Frontal cortex (tissue), 4 donors: ENCODE measurements at places on chromosomes 12 and 14. TPM values are rescaled to one million over a fixed set of nuclear protein-coding genes. Genes with fewer than 3 reads are reported as not detected.
A peak's percentile ranks its signal among the peaks of the same experiment; 100 is the strongest.

DNA sequence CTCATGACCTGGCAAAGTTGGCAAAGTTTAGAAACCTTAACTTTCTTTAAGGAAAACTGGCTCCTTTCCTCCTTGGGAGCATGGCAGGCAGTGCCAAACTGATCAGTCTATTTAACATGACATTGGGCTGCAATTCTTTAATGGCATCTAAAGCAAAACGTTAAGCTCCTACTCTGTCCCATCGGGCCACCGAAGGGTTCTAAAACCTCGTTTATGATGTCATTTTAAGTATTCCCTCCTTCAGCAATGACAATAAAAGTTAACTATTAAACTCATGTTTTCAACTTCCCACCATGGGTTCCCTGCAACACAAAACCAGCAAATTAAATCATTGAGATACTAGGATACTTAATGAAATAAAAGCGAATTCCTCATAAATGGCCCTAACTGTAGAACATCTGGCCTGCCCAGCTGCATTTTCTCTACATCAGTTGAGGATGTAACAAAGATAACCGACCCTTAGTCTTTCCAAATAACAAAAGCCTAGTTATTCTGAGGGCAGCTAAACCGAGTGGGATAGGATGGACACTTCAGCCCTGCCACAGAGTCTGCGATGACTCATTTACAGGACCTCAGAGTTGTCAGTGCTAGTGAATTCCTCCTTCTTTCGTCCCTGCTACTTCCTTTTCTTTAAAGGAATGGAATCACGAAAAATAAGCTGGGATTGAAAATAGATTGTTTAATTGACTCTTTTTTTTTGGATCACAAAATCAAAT, 34.5 kb upstream of the RIC8B start:
- no peak for DNase-seq

DNA sequence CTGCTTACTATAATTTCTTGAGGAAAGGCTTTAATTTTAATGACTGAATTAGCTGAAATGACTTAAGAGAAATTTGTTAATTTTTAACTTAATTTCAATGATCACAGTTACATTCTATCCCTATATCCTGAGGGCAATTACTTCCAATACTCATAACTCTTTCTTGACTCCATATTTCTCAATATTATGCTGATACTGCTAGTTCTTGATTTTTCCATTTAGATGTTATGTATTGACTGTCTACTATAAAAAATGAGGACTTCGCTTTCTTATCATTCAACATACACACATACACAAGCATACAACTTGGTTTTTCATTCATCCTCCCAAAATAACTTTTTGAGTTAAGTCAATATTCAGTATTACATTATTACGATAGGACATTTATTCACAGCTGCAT, 176.2 kb downstream of the PHLDA1 start:
- no peak for DNase-seq

DNA sequence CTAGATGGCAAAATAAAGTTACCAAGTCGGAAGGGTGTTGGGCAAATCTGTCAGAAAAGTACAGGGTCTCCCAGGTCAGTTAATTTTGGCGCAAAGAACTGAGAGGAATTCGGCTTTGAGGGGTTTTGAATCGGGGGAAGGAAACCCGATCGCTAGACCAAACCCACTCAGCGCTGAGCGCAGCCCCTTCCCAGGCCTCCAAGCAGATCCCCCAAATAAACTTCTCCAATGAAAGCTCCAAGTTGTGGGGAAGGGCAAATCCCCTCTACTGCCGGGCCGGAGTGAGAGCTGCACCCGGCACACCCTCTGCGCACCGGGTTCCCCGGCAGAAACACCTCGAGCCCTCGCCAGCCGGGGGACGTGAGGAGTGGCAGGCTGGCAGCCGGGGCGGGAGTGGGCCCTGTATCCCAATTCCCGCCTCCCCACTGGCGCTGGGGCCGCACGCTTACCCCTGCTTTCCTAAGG, 441 bp downstream of the E2F7 start:
- DNase-seq = no peak

DNA sequence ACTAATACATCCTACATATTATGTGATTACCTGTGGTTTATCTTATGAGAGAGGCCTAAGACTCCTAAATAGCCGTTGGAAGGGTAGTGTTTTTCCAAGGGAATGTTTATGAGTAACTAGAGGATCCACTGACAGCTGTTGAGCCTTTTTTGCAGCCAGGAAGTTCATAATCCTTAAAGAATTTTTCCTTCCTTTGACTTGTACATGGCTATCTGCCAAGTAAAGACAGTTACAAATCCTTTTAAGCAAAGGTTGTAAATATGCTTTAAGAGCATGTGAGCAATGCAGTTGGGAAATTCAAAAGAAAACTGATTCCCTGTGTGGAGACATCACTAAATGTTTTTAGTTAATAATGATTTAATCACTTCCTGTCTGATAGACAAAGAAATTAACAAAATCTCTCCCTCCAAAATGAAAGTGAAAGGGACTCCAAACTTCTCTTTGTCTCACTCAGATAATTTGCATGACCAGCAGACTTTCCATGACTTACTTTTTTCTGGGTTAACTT, 333.8 kb downstream of the PDZRN4 start:
- no peak for DNase-seq

GRCh38 chr12:30679241-30679640, 16.4 kb downstream of the IPO8 start:
- no peak for DNase-seq

- no peak for DNase-seq
Measured at GRCh38 chr14:60502541-60502940, 6.4 kb upstream of the SIX6 start.

GRCh38 chr14:22886500-22887259, 3.7 kb downstream of the REM2 start:
- DNase-seq = peak; percentile 71

- no peak for DNase-seq
Measured at GRCh38 chr12:108301346-108301745, 37.8 kb downstream of the CMKLR1 start.

DNA sequence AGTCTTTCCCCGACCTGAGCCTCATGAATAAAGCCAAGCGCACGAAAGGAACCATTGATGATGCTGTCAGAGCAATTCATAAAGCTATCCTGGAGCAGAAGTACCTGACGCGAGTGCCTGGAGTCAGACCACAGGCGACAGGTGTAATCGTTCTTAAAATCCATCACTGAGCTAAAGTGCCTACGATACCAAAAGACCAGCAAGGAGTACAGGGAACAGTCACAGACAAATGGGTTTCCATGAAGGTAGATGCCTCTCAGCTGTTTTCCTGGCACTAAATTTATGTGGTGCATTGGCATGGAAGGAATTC, 1.4 kb upstream of the PCED1B start:
- DNase-seq = no peak

- no peak for DNase-seq
Measured at GRCh38 chr14:92247341-92247740, 75.6 kb upstream of the SLC24A4 start.

GRCh38 chr12:51390891-51391282, 319 bp downstream of the GALNT6 start:
- no peak for DNase-seq

- DNase-seq = no peak
Measured at GRCh38 chr12:92596383-92596782, 106.4 kb upstream of the PLEKHG7 start.

- DNase-seq = no peak
Measured at GRCh38 chr14:50501642-50502041, 30.7 kb downstream of the MAP4K5 start.

- DNase-seq = no peak
Measured at GRCh38 chr14:76421662-76422061, 45.7 kb downstream of the ESRRB start.

GRCh38 chr14:85577543-85578114, 47.7 kb downstream of the FLRT2 start:
- no peak for DNase-seq

- DNase-seq = no peak
Measured at GRCh38 chr14:64636980-64637429, 67.2 kb upstream of the PLEKHG3 start.

DNA sequence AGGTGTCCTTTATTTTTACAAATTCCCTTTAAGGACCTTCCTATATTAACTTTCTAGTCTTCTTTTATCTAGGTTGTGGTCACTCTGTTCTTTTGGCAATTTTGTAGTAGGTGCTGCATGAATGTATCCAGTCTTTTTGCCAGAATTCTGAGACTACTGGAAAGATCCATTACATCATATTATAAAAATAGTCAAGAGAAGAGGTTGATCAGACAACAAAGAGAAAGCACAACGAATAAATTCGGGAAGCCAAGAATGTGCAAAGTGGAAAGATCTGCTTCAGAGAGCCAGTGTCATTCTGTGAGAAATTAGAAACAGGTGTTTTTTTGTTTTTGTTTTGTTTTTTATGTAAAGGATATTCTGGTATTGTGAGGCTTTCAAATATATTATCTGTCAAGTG, 15.8 kb upstream of the SLC16A7 start:
- DNase-seq = no peak

- DNase-seq = peak; percentile 58
Measured at GRCh38 chr14:23366426-23366921, 1.5 kb upstream of the EFS start.

CCDC196 gene
- not detected for total RNA-seq

DAD1 gene
- total RNA-seq = 89.7 TPM

C14orf132 gene
- total RNA-seq = 32.6 TPM

RERG gene
- 1.6 TPM for total RNA-seq

TRHDE gene
- 40.4 TPM for total RNA-seq

IL26 gene
- total RNA-seq = not detected

RAPGEF3 gene
- 7.7 TPM for total RNA-seq
